Activated CD4-positive, alpha-beta memory T cell treated with anti-CD3 and anti-CD28 coated beads for 36 hours (primary cell): ENCODE measurements at places on chromosomes 1 and 21. TPM values are rescaled to one million over a fixed set of nuclear protein-coding genes. Genes with fewer than 3 reads are reported as not detected.

The MIER1 gene
- total RNA-seq, result 58.8 TPM

The SPRR1B gene
- not detected for total RNA-seq

The VANGL2 gene
- total RNA-seq, result not detected

The DMBX1 gene
- total RNA-seq, result 0.12 TPM

The GUCA2A gene
- not detected for total RNA-seq

The CHI3L1 gene
- not detected for total RNA-seq
